ENCODE measurements at places on chromosomes 4 and X. TPM values are rescaled to one million over a fixed set of nuclear protein-coding genes. Genes with fewer than 3 reads are reported as not detected.
A peak's percentile ranks its signal among the peaks of the same experiment; 100 is the strongest.

GRCh38 chr4:48234575-48234974 lies 35.1 kb downstream of the TEC start:
- H3K36me3 ChIP-seq = no peaks in the 10 kb centered on the region
- no peak for DNase-seq
- no peaks in the 10 kb centered on the region for H3K4me1 ChIP-seq
- no peak overlapping the region for H3K4me3 ChIP-seq
- H3K27ac ChIP-seq = no peak overlapping the region

- H3K4me3 ChIP-seq = no peak overlapping the region
- peaks cover 38% of the 10 kb centered on the region for H3K36me3 ChIP-seq
- H3K4me1 ChIP-seq = peaks cover 9% of the 10 kb centered on the region
- H3K27me3 ChIP-seq = no peaks in the 10 kb centered on the region
- DNase-seq = peak; percentile 67
- H3K27ac ChIP-seq = peak overlapping the region; percentile 47
These were observed 5.6 kb upstream of the ADD1 start for GRCh38 chr4:2837904-2838496.

- no peaks in the 10 kb centered on the region for H3K4me1 ChIP-seq
- H3K27ac ChIP-seq = no peak overlapping the region
- DNase-seq = no peak
- H3K27me3 ChIP-seq = no peaks in the 10 kb centered on the region
These were observed 14.0 kb upstream of the HMGB3 start for GRCh38 chrX:150968862-150969720.

GRCh38 chr4:14361084-14361483 lies 641.2 kb upstream of the CPEB2 start:
- no peak overlapping the region for H3K4me3 ChIP-seq
- no peak overlapping the region for H3K27ac ChIP-seq
- H3K4me1 ChIP-seq = no peaks in the 10 kb centered on the region
- no peaks in the 10 kb centered on the region for H3K36me3 ChIP-seq

DNA sequence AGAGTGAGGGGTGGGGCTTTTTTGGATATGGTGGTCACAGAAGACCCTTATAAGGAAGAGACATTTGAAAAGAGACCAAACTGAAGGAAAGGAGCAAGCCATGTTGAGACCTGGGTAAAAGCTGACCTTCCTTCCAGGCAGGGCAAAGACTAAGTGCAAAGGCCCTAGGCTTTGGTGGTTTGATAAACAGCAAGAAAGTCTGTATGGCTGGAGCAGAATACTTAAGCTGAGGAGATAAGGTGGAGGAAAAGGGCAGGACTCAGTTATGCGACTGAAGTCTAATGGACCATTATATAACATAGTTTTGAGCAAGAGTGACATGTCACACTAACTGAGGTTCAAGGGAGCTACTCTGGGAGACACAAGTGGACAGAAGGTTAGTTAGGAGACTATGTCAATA lies 20.0 kb downstream of the SH3RF1 start:
- peaks cover 56% of the 10 kb centered on the region for H3K4me1 ChIP-seq
- H3K27ac ChIP-seq = no peak overlapping the region
- no peak overlapping the region for H3K4me3 ChIP-seq
- DNase-seq = no peak

DNA sequence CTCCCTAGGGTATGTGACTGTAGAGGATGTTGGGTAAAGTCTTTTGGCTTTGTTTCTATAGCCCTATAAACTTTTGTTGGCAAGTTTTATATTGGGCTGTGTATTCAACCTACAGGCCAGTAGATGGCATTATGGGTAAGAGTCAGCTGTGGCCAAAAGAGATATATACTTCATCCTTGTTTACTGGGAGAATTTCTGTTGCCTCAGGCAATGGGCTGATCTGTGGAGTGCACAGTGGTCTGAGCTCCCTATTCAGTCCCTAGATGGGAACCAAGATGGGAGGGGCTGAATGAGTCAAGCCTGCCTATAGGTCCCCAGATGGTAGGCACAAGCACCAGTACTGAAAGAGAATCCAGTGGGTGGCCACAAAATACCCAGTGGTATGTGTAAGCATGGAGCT lies 580.6 kb downstream of the EPHA5 start:
- DNase-seq = no peak
- H3K4me3 ChIP-seq = no peak overlapping the region
- no peaks in the 10 kb centered on the region for H3K4me1 ChIP-seq
- no peak overlapping the region for H3K27ac ChIP-seq

- no peaks in the 10 kb centered on the region for H3K27me3 ChIP-seq
- H3K4me1 ChIP-seq = no peaks in the 10 kb centered on the region
- DNase-seq = no peak
- H3K36me3 ChIP-seq = no peaks in the 10 kb centered on the region
These were observed 6.4 kb downstream of the PPEF2 start for GRCh38 chr4:75895744-75896314.

DNA sequence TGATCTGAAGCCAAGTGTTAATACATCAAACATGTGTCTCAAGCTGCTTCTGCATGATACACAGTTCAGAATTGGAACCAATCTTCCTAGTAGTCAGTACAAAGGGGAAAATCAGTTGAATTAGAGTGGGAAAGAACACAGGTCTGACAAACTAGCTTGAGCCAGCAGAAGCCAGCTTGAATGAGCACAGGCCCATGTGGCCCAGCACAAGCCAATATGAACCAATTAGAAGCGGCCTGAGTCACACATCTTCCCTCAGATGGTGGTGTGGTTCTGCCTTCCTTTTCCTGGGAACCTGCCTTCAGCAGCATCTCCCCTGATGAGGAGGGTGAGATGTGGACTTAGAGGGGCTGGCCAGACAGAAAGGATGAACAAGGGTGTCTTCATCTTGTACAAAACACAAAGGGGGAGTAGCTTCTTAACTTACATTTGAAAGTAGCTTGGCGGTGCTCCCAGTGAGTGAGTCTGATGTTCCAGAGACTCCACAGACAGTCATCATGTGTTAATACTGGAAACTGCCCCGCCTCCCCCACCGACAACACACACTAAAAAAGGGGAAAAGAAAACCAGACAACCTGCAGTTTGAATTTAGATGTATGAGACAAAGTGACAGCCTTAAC lies 72.0 kb downstream of the FRMPD4 start:
- no peak overlapping the region for H3K27ac ChIP-seq
- H3K36me3 ChIP-seq = no peaks in the 10 kb centered on the region
- H3K4me3 ChIP-seq = no peak overlapping the region
- peak; percentile 33 for DNase-seq
- H3K27me3 ChIP-seq = no peaks in the 10 kb centered on the region

- H3K27ac ChIP-seq = no peak overlapping the region
- H3K36me3 ChIP-seq = no peaks in the 10 kb centered on the region
- no peaks in the 10 kb centered on the region for H3K4me1 ChIP-seq
- no peaks in the 10 kb centered on the region for H3K27me3 ChIP-seq
- no peak overlapping the region for H3K4me3 ChIP-seq
- DNase-seq = no peak
These were observed 786.2 kb downstream of the RAB28 start for GRCh38 chr4:12697970-12698369.

The MAGEA8 gene
- total RNA-seq = not detected

GRCh38 chrX:96989830-96990571 lies 106.3 kb downstream of the RPA4 start:
- H3K36me3 ChIP-seq = no peaks in the 10 kb centered on the region
- H3K27ac ChIP-seq = no peak overlapping the region

Measured in heart left ventricle (tissue), 16 donors.